ENCODE measurements at places on chromosomes 4 and X.

GRCh38 chrX:25003066-25003849 is 12.5 kb downstream of the ARX start:
- DNase-seq, result no peak

GRCh38 chr4:9969526-9970398 is 51.5 kb downstream of the SLC2A9 start:
- no peak for DNase-seq

- DNase-seq, result no peak
These were observed 324.9 kb downstream of the NAF1 start for GRCh38 chr4:162841753-162842152.

DNA sequence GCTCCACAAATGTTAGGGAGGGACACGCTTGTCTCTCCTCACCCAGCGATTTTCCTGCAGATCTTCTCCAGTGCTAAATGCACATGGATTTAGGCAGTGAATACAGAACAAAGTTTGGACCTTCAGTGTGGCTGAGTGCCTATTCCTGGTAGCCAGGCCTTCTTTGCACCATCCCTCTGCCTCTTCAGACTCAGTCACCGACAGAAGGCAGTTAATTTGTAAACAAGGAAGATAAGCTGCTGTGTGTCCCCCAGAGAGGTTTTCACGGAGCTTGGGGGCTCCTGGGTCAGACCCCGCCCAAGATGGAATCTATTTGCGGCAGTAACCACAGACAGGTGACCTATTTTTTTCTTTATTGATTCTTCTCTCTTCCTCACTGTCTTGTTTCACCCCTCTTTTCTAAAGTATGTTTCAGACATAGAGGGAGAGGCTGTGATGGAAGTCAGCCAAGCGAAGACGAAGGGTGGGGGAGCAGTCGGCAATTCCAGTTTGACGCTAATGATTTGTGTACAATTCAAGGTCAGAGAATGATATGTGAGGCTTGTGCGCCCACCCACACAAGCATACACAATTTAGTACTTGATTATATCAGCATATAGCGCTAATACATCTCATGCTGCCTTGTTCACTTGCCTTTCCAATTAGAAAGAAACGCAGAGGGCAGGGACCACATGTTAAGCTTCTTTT is 200.8 kb downstream of the MGST2 start:
- no peak for DNase-seq

GRCh38 chrX:47706575-47706974 is 47.6 kb upstream of the UXT start:
- DNase-seq, result no peak
